ENCODE measurements at places on chromosomes 16 and 17.
A peak's percentile ranks its signal among the peaks of the same experiment; 100 is the strongest.

GRCh38 chr16:19781226-19781625 lies 63.2 kb downstream of the IQCK start:
- DNase-seq = no peak

GRCh38 chr17:81601525-81602120 lies 35.3 kb downstream of the NPLOC4 start:
- peak; percentile 81 for DNase-seq

GRCh38 chr16:66824006-66824405 lies 6.8 kb downstream of the NAE1 start:
- no peak for DNase-seq

DNA sequence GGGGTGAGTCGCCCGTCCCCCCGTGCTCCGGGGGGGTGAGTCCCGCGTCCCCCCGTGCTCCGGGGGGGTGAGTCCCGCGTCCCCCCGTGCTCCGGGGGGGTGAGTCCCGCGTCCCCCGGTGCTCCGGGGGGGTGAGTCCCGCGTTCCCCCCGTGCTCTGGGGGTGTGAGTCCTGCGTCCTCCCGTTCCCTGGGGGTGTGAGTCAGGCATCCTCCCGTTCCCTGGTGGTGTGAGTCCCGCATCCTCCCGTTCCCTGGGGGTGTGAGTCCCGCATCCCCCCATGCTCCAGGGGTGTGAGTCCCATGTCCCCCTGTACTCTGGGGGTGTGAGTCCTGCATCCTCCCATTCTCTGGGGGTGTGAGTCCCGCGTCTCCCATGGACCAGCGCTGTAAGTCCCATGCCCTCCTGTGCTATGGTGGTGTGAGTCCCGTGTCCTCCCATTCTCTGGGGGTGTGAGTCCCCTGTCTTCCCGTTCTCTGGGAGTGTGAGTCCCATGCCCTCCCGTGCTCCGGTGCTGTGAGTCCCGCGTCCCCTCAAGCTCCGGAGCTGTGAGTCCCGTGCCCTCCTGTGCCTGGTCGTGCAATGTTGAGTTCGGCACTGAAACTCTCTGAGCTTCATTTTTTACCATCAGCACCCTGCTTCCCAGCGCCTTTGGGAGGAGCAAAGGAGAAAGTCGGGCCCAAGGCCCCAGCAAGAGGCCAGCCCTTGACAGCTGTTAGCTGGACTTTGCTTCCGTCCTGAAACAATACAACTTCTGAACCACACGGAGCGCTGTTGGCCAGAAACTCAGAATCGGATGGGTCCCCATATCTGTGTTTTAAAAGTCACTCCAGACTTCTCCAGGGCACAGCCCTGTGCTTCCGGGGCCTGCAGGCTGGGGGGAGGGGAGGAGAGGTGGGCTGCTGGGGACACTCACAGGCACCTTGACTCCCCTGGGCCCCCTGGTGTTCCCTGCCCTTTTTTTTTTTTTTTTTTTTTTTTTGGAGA lies 11.5 kb upstream of the ZC3H18 start:
- DNase-seq = peak; percentile 56

- DNase-seq = no peak
These were observed 296.9 kb upstream of the GOT2 start for GRCh38 chr16:59030923-59031485.

GRCh38 chr17:82524540-82524939 lies 5.0 kb downstream of the FOXK2 start:
- no peak for DNase-seq

GRCh38 chr16:6160303-6160702 lies 1062.7 kb upstream of the EEF2KMT start:
- no peak for DNase-seq

GRCh38 chr16:1182950-1183907 lies 30.3 kb downstream of the CACNA1H start:
- peak; percentile 52 for DNase-seq

DNA sequence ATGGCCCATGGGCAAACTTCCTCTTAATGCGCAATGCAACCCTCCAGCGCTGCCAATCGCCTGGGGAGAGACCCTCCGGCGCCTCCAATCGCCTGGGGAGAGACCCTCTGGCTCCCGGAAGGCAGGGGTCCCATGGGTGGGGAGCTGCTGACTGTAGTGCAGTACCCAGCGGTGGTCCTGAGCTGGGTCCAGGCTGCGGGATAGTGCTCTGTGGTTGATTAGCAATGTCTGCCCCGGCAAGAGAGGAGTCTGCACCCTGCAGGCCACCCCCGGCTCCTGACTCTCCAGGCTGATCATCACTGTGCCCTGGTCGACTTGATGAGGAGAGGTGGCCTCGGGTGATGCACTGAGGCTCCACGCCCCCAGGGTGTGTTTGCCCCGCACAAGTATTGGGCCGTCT lies 44.6 kb upstream of the ZNF469 start:
- DNase-seq = no peak

DNA sequence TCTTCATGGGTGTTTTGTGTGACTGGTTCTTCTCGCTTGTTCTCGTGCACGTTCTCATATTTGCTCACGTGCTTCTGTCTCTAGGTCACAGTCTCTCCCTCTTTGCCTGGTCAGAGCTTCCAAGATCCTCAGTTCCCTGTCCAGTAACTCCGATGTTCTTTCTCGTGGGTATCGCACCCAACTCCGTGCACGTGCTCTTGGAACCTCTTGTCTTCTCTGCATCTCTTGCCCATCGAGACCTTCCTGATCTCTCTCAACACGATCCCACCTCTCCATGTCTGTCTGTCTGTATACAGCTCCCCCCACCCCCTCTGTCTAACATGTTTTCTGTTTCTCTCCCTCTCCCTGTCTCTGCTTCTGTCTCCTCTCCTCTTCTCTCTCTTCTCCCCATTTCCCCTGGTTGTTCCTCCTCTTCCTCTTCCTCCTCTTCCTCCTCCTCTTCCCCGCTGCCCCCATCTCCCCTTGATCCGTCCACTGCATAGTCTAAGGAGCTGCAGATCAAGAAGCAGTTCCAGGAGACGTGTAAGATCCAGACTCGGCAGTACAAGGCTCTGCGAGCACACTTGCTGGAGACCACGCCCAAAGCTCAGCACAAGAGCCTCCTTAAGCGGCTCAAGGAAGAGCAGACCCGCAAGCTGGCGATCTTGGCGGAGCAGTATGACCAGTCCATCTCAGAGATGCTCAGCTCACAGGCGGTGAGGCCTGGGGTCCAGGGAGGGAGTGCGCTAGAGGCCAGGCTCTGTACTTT lies 6.1 kb downstream of the HIRIP3 start:
- no peak for DNase-seq

DNA sequence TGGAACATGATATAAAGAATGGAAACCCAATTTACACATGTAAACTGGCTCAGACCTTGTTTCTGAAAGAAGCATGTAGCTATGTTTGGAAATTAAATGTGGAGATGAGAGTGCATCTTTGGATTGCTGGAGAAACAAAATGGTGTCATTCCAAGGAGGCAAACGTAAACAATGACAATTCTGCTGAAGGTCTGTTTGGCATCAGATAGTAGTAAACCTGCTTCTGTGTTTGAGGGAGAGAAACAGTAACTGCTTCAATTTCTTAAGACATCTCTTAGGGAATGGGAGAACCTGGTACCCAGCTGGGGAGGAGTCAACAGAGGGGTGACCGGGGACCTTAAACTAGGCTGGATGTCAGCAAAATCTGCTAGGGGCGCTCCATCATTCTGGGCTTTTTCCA lies 23.5 kb downstream of the GPRC5B start:
- DNase-seq = no peak

DNA sequence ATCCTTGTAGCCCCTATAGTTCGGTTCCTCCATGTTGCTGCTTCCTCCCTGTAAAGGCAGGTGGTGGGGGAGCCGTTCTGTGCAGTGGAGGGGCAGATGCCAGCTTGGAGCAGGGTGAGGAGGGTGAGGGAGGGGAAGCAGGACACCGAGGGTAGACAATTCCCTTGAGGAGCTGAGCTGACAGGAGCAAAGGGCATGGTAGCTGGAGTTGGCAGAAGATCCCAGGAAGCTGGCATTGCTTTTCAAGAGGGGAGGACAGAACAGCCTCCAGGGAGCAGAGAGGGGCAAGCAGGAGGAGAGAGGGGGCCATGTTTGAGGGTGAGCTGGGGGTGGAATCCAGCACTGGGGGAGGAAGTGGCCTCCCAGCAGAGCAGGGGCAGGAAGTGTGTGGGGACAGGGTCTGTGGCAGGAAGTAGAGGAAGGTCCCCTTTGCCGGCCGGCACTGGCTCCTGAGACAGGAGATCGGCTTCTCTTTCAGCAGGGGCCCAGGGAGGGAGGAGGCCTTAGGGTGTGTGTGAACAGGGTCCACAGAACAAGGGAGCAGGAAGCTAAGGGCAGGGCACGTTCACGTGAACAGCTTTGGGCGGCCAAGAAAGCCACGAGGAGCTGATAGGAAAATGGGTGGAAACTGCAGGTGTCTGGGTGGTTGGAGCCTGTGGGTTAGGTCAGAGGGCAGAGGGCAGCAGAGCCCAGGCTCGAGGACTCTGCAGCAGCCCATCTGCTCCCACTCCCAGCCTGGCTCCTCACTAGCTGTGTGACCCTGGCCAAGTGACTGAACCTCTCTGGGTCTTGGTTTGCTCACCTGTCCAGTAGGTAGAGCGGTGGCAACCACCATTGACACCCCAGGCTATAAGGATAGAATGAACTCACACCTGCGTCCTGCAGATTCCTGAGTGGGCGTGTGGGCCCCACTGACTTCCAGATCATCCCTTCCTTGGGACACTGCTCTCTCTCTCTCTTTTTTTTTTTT lies 17.5 kb upstream of the SPNS2 start:
- no peak for DNase-seq

DNA sequence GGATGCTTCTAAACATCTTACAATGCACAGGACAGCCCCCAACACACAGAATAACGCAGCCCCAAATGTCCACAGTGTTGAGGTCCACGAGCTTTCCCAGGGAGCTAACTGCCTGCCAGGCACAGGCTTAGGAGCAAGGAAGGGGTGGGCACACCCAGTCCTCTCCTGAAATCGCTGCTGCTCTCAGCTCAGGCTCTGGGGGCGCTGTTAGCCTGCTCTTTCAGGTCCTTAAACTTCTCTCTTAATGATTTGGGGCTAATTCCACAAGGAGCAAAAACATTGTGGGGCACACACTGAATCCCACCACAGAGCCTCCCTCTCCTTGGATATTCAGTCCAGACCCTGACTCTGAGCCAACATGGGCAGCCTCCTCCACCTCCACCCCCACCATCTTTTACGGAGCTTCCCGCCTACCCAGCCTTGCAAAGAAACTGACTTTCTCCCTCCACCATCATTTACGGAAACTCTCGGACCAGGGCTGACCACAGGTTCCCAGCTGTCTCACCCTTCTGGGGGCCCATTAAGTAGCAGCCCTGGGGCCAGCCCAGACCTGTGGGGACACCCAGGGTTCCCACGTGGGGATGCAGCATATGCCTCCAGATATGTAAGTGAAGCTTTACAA lies 1.1 kb downstream of the CD300H start:
- DNase-seq = peak; percentile 40

DNA sequence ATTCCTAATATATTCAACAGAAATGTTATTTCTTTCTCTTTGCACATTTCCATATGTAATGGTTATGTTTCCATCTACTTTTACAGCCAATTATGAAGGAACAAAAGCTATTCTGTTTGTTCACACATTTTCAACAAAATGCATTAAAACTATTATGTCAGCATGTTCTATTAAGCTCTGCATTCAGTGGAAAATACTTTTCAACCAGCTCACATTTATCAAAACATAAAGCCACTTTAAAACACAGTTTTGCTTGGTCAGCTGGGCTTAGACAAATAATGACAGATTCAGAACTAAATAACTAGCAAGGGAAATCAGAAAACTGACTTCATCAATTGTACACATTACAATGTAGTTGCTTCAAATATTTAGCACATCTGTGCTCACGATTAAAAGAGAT lies 6.9 kb downstream of the SALL1 start:
- DNase-seq = no peak

GRCh38 chr16:21986692-21987246 lies 14.1 kb downstream of the PDZD9 start:
- DNase-seq = no peak

GRCh38 chr17:79798299-79799173 lies 1.7 kb upstream of the CBX8 start:
- no peak for DNase-seq

- no peak for DNase-seq
These were observed 26.1 kb downstream of the OR1D5 start for GRCh38 chr17:3037259-3037658.

- no peak for DNase-seq
These were observed 153.4 kb downstream of the LGALS9B start for GRCh38 chr17:20313891-20314290.

- no peak for DNase-seq
These were observed 329 bp upstream of the NLE1 start for GRCh38 chr17:35142467-35142796.

DNA sequence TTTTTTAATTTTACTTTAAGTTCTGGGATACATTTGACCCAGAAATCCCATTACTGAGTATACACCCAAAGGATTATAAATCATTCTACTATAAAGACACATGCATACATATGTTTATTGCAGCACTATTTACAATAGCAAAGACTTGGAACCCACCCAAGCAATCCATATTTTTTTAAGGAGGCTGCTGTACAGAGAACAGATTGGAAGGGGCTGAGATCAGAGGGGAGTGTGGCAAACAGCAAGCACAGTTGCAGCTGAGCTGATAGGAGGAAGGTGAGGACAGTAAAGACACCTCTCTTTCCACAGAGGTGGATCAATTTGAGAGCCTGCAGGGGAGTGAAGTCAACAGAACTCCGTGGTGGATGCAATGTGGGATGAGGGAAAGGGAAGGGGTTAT lies 10.2 kb upstream of the TMEM238L start:
- DNase-seq = no peak

DNA sequence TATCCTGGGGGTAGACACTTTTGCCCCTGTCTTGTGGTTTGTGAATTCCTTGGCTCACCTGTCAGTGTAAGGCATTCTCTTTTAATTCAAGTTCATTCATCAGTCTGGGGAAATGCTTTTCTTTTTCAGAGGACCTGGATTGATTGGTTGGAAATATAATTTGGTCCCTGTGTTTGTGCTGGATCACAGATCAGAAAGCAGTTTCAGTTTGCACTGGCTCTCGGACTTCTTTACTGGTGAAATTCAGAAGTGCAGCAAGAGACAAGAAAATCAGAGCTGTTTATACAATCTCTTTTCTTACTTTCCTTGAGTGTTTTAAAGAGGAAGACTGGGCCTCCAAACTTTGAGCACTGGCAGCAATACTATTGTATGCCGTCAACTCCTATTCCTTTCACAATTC lies 161.8 kb upstream of the KCNJ16 start:
- DNase-seq = no peak

- DNase-seq = no peak
These were observed 6.9 kb downstream of the HOXB4 start for GRCh38 chr17:48571024-48571818.

DNA sequence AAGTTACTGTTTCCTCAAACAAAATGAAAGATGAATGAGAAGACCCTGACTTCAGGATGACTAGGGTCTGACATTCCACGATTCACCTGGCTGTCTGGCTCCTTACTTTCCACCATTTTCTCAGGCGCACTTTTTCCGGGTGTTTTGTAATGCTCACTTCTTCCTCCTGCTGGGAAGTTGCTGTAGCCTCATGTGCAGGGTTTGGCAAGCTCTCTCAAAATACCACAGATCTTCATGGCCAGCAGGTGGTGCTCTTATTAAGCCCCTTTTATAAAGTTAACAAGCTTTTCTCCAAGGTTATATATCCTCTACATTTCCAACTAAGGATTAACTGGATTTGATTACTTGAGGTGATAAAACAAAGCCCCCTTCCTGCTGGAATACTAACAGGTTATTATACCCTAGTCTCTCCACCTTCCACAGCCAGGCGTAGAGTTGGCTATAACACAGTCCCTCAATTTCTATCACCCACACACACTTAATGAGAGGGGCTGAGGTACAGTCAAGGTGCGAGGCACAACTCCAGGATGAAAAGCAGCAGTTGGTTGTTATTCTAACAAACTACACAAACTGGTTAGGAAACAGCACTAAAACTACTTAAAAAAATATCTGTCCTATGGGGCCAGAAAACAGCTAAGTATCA lies 45.4 kb downstream of the STH start:
- DNase-seq = peak; percentile 87

Measured in AG08395 (cell line).